GM20000 (cell line): ENCODE measurements at places on chromosomes 5 and 9.

GRCh38 chr5:140076788-140077187, 33.7 kb upstream of the NRG2 start:
- DNase-seq = no peak

DNA sequence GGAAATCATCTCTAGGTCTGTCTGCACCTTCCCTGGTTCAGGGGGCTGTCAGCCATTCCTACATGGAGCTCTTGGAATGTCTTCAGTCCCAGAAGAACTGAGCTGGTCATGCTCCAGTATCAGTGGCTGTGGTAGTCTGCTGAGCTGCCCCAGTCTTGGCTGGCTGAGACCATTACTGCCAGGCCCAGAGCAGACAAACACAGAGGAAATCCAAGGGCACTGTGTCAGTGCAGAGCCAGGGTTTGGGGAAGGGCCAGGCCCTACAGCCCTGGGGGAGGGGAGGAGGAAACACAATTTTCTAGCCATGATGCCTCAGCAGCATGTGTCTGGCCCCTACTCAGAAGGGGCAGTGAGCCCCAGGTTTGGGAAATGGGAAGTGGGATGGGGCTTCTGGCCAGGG, 58.4 kb downstream of the ARHGEF37 start:
- no peak for DNase-seq

- no peak for DNase-seq
Measured at GRCh38 chr9:20384642-20385041, 237.7 kb downstream of the MLLT3 start.

DNA sequence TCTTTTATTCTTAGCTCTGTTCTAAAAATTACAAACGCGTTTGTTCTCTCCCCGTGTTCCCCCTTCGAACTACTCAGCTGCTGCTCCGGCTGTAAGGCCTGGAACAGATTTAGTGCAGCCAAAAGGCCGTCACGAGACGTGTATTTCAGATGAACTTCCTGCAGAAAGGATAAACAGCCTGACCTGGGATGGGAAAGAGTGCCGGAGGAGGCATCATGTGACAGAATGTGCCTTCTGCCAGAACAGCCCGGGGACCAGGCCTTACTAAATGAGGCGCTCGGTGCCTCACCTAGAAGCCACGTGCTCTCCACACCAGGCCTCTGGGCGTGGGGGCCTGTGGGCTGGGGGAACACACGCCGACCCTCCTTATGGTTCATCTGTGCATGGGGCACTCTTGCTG, 94.7 kb downstream of the PPARGC1B start:
- no peak for DNase-seq

GRCh38 chr5:170491479-170491878, 12.3 kb upstream of the KCNIP1 start:
- no peak for DNase-seq

DNA sequence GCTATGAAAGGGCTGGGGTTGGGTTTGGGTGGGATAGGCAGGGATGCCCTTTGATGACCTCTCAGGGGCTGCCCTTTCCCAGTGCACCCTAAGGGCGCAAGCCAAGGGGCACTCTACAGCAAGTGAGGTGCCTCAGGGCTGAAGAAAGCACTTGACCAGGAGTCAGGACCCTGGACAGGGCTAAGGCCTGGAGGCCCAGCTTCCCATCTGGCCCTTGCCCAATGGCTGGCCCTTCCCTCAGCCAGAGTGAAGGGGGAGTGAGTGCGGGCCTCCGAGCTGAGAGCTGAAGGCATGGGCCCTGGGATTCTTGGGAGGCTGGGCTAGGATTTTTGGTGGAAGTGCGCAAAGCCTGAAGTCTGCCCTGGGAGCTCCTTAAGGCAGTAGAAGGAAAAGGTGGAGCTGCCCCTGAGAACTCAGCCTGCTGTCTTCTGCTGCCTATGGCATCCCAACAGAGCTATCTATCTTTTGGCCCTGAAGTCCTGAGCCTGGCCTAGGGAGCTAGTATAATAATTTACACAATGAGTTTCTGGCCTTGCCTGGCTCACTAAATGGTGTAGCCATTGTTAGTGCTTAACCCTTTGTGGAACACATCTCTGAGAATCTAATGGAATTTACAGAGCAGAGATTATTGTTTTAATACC, 16.4 kb downstream of the JADE2 start:
- peak; percentile 46 for DNase-seq

GRCh38 chr5:171628633-171628974, 157.0 kb upstream of the SMIM23 start:
- no peak for DNase-seq

DNA sequence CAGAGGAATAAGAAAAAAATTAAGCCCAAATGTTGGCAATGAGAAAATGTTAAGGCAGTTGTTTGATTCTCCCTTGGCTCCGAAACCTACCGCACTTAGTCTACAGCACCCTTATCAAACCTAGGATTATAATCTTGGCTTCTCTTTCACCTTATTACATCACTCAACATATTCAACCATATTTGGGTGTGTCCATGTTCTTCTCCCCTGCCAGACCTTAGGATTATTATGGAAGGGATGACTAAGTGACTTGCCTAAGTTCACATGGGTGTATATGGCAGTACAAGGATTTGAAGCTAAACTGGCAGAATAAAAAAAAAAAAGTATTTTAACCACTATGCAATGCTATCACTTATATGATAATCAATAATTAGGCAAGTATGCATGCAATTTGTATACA, 76.4 kb downstream of the PLK2 start:
- no peak for DNase-seq

DNA sequence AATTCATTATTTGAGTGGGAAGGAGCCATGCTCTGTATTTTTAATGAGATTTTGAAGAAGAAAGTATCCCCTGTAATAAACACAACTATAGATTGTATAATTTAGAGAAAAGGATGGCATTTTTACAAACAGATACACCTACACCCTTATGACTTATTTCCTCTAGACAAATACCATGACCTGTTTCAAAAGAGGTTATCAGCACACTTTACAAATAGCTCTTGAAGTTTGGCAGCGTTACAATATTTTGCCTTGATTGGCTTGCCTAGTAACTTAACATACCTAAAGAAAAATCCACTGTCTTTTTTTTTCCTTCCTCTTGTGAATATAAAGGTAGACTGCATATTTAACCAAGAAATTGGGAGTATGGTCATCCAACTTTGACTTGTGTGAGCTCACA, 28.5 kb upstream of the CETN3 start:
- DNase-seq = no peak

- peak; percentile 52 for DNase-seq
Measured at GRCh38 chr5:91556-92263, at the start of gene PLEKHG4B. Gene PLEKHG4B (plus strand): TSS chr5:92168. CDS start chr5:92232, 64 bp downstream.

- no peak for DNase-seq
Measured at GRCh38 chr9:114233491-114234185, 78.3 kb downstream of the COL27A1 start.

DNA sequence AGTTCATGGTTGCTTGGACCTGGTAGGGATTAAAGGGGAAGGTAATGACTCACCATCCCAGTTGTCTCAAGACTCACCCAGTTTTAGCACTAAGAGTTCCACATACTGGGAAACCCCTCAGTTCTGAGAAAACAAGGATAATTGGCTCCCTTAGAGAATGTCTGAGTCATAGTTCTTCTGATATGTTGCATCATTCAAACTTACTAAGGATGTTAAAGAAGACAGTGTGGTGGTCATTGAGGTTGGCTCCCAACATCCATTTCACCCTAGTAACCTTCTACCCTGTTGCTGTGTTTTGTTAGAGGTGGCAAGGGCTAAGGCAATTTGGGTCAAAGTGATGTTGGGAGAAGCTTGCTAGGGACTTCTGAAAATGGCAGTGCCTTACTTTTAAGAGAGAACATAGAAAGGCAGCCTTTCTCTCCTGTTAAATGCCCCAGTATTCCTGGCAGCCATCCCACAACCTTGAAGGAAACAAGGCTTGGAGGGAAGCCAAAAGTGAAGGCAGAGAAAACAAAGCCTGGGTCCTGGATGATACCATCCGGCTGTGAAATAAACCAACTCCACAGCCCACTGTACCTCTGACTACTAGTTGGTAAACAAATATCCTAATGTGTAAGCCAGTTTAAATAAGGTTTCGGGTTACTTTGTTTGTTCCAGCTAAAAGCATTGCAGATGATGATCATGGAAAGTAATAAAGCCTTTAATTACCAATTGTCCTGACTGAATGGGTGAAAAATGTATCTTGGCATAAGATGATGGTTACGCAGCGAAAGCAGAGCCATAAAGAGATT, 80.4 kb upstream of the ADAMTSL1 start:
- DNase-seq = no peak

DNA sequence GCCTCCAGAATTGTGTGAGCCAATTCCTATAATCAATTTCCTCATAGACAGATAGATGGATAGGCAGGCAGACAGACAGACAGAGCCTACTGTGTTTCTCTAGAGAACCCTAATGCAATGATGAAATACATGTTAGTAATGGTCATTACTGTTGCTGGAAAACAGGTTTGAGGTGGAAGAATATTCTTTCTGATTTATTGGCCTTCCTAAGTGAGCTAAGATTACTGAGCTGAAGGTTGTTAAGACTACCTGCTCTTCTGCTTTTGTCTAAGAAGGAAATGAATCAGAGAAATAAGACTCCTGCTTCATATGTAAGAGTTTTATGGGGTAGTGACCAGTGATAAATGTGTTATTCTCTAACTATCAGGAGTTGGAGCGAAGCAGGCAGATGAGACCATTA, 219.9 kb downstream of the ELAVL2 start:
- DNase-seq = no peak

- no peak for DNase-seq
Measured at GRCh38 chr5:68950125-68950524, 143.7 kb upstream of the SLC30A5 start.

- DNase-seq = no peak
Measured at GRCh38 chr5:108266242-108266641, 115.7 kb downstream of the FBXL17 start.

DNA sequence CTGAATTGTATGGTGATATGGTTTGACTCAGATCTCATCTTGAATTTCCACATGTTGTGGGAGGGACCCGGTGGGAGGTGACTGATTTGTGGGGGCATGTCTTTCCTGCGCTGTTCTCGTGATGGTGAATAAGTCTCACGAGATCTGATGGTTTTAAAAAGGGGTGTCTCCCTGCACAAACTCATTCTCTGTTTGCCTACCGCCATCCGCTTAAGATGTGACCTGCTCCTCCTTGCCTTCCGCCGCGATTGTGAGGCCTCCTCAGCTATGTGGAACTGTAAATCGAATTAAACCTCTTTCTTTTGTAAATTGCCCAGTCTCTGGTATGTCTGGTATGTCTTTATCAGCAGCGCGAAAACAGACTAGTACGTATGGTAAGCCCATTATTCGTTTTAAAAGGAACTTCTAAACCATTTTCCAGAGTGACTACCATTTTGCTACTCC, 48.7 kb downstream of the SLC36A1 start:
- no peak for DNase-seq

DNA sequence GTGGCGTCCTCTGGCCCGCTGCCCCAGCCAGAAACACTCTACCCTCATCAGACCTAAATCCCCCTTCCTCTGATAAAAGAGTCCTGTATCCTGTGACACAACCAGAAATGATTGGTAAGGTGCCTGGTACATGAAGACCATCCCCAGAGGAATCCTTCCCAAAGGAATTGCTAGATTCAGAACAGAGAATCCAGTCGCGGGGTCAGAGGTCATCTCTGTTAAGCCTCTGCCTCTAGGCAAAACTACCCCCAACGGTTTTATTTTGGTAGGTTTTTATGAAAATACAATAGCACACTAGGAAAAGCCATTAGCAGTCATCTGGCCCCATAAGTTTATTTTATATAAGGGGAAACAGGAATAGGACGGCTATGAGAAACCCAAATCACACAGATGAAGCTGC, 102.4 kb upstream of the HAND1 start:
- DNase-seq = no peak

- DNase-seq = no peak
Measured at GRCh38 chr5:36494841-36495601, 111.4 kb upstream of the SLC1A3 start.

DNA sequence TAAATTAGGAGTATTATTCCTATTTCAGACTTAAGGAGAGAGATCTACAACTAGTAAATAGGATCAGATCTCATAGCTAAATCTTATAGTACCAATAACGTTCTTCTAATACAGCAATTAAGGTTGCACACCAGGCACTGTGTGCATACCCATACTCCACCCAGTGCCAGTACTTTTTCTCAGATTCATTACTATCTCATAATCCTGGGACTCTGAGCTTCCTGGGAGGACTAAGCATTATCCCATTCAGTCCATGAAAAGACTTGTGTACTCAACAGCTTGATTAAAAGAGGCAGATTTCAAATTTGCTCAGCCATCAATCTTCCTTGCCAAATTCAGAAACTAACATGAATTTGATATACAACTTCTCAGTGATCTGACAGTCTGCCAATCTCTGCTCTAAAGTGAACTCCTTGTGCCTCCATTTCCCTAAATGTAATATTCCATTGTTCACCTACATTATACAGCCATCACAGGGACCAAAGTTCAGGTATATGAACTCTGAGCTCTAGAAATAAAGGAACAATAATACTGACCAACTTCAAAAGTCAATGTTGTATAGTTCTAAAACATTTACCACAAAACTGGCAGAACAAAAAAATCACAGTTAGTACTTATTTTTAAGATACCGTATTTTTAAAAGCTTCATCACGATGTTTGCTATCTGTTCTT, 7.2 kb downstream of the STRBP start:
- no peak for DNase-seq

GRCh38 chr5:74422671-74423070, 217.9 kb downstream of the ENC1 start:
- no peak for DNase-seq

DNA sequence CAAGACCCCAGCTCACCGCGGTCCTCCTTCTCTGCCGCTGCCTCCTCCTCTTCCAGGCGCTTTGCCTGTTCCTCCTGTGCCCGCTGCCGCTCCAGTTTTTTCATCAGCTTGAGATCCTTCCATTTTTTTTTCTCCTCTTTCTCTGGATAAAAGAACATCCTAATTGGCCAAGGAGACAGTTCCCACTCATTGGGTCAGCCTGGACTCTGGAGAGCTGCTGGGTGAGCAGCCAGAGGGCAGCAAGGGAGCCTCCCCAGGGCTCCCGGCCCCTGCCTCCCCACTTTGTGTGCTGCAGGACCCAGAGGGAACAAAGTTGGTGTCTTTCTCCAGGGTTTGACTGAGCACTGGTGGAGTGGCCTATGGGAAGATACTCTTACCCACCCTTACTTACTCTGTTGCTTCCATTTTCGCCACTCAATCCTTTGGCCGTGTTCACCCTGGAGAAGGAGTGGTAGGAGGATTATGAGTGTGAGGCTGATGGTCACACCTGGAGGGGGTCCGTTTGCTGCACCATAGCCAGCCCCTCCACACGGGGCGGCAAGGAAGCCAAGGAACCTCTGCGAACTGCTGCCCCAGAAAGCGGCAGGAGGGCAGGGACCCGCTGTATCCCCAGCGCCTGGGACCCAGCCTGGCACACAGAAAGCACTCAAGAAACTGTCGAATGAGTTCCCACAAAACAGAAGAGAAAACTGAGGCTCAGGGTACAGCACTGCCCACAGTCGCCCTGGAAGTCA, 708 bp downstream of the SPOUT1 start:
- DNase-seq = no peak
